Epithelial cell of proximal tubule (primary cell): ENCODE measurements at places on chromosomes 16 and 17.

DNA sequence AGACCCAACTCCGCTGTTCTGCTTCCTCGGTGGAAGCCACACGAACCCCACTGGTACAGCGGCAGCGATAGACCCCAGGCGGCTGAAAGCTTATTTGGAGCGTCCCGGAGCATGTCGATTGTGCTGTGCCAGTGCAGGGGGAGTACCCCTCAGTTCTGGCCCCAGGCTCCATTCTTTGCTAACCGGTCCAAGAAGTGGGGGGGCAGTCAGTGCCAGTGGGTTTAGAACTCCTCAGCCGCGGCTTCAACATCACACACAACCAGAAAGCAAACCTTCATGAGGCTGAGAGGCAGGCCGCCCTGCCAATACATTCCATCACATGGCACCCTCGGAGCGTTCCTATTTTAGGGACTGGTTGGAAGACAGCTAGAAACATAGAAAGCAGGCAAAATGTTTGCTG, 1.7 kb upstream of the MNT start:
- no peak for DNase-seq

DNA sequence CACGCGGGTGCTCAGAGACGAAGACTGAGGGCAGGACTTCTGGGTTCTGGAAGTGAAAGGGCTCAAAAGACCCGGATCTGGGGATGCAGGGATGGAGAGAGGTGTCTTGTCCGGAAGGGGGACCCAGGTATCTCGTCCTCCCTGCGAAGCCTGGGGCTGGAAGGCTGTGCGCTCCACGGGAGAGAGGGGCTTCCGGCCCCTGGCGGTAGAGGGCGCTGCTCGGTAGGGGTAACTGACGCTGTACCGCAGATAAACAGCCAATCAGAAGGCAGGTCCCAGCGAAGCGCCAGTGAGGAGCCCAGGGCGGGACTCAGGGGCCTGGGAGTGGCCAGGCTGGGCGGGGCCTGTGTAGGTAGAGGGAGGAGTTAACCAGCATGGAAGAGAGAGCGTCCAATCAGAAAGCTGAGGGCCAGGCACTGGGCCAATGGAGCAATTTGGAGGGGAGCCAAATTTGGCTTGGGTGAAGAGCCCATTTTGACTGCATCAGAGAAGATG, 804 bp downstream of the TGFB1I1 start:
- DNase-seq, result no peak

- no peak for DNase-seq
Measured at GRCh38 chr16:54931120-54932014, 702 bp downstream of the IRX5 start.

DNA sequence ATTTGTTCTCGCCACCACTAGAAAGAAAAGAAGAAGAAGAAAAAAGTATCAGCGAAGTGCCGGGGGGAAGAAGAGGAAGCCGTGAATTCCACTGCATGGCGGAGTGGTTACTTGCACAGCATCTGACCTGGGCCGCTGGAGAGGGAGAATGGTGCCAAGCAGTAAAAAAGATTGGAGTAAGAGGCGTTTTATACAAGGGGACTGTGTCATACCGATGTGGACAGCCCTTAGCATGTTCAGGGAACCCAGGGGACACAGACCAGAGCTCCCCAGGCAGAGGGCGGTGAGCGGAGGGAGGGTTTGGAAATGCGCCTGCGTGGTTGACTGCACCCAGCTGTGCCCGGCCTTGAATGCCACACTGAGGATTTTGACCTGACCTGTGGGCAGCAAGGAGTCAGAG, 52.8 kb downstream of the PLXDC1 start:
- no peak for DNase-seq

GRCh38 chr16:19659554-19659953, 58.5 kb downstream of the KNOP1 start:
- DNase-seq, result no peak

DNA sequence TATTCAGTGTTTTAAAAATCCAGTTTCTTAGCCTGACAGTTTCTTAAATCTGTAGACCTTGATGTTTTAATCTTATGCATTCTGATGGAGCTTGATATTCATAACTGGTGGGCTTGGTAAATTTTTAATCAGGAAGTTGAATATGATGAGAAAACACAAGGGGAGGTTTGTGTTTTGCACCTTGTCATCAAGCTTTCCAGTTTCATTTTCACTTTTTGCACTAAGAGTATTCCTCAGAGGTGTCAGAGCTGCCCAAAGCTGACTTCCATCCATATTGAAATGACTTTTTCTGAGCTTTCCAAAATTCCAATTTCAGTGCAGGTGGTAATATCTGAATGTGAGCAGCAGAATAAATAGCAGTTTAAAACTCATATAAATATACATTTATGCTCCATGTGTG, 555.0 kb upstream of the RBFOX1 start:
- DNase-seq, result no peak

GRCh38 chr16:89971495-89972243, 23.1 kb downstream of the DEF8 start:
- DNase-seq, result no peak
